ENCODE measurements at places on chromosomes 12 and 14.

GRCh38 chr14:101223561-101224162 lies 320.1 kb upstream of the RTL1 start:
- DNase-seq, result no peak

GRCh38 chr12:6226679-6227051 lies 26.5 kb downstream of the CD9 start:
- DNase-seq, result no peak

DNA sequence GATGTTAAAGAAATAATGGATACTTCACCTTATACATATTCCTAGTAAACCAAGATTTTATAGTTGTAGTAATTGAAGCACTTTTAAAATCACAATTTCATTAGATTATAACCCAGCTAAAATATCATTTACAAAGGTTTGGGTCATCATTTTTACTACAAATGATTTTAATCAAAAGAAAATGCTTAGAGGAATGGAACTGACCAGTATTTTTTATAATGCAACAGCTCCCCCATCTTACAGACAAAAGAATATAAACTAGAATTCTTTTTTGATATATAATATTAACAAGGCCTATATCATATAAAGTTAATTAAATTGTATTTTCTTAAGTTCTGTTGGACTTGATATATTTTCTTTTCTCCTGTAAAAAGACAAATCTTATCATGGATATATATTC lies 20.4 kb upstream of the LRFN5 start:
- DNase-seq, result no peak

GRCh38 chr14:89342049-89342448 lies 75.0 kb downstream of the FOXN3 start:
- no peak for DNase-seq

- no peak for DNase-seq
Measured at GRCh38 chr12:1805441-1806081, 14.8 kb upstream of the LRTM2 start.

GRCh38 chr12:110245369-110245772 lies 35.7 kb upstream of the ATP2A2 start:
- no peak for DNase-seq

DNA sequence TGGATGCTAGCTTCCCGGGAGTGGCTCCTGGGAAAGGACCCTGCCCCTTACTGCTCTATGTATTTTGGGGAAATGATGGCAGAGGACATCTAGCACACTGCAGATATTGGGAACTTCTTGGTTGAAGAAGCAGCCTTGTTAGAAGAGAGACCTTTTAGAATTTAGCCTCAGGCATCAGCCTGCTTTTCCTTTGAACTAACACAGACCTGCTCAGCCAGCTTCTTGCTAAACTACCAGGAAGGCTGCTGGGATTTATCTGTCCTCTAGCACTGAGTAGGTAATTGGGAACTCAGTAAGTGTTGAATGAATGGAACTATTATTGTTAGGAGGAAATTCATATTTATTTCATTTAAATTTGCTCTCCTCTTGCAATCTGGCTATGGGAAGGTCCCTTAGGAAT lies 77.3 kb downstream of the DRAM1 start:
- DNase-seq, result no peak

DNA sequence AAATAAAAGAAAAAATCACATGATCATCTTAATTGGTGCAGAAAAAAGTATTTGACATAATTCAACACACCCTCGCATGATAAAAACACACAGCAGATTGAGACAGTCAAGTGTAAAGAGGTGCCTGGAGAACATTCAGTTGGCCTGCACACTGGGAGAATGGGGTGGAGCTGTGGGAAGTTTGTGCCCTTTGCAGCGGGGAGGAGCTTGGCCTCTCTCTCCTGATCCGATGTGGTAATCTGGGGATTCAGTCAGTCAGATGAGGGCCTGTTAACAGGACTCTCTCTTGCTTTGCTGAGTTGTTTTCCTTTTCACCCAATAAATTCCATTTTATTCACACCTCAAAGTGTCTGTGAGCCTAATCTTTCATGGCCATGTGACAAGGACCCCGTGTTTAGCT lies 5.9 kb downstream of the SERPINA6 start:
- no peak for DNase-seq

- DNase-seq, result no peak
Measured at GRCh38 chr12:14605401-14605989, 37.8 kb upstream of the PLBD1 start.

GRCh38 chr14:33964599-33965317 lies 13.9 kb upstream of the EGLN3 start:
- DNase-seq, result no peak

GRCh38 chr12:78040111-78040510 lies 209.4 kb downstream of the NAV3 start:
- DNase-seq, result no peak

DNA sequence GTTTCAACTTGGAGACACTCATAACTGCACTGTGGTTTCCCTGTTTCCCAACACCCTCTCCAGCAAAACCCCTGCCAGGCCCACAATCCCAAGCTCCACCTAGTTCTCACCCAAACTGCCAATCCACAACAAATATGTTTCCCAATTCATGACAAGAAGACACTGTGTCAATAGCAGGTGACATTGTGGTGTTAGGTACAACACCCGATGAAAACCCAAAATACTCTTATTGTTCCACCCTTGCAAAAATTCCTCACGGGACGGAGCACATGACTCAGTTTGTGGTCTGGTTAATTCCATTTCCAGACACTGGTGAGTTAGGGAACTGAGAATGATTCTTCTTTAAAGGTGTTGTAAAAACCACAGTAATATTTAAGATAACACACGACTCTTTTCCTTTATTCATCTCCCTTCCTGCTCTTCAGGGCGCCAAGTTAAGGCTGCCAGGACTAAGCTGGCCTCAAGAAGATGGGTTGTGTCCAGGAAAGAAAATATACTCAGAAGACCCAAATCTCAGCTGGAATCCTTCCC lies 735.5 kb downstream of the MED13L start:
- no peak for DNase-seq

DNA sequence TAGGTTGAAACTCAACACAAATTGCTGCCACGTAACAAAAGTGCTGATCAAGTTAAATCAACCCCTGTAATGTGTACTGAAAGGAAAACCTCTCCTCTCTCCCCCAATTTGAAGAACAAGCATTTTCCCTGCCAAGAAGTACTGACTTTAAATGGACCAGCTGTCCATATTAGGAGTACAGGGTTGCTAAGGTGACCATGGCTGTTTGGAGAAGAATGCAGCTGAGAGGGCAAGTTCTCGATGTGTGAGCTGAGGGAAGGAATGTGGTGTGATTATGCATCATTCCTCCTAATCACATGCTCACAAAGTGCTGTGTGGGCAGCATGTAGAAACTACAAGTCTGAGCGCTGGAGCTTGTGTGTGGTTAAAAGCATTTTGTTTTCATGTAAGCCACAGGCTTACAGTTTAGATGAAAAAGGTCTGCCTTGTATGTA lies 50.9 kb upstream of the CCT2 start:
- peak; percentile 92 for DNase-seq

DNA sequence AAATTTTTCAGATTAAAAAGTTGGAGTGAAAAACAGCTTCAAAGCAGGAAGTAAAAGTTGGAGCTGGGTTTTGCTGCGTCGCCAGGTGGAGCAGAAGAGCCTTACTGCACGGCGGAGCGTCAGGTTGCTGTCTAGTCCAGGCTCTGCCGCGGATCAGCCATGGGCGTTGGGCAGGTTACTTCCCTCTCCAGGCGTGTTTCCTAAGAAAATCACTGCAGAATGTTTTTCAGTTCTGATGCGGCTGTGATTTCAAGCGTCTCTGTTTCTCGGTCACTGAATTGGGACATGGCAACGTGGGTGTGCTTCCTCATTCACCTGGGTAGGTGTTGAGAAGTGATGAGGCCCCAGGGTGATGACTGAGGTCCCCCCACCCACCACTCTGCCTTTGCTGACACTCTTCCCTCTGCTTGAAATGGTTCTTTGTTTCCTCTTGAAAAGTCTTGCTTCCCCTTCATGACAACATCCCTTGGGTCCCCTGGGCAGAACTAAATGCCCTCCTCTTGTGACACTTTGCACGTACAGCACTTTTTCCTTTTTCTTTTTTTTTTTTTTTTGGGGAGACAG lies 7.6 kb downstream of the EVL start:
- no peak for DNase-seq

DNA sequence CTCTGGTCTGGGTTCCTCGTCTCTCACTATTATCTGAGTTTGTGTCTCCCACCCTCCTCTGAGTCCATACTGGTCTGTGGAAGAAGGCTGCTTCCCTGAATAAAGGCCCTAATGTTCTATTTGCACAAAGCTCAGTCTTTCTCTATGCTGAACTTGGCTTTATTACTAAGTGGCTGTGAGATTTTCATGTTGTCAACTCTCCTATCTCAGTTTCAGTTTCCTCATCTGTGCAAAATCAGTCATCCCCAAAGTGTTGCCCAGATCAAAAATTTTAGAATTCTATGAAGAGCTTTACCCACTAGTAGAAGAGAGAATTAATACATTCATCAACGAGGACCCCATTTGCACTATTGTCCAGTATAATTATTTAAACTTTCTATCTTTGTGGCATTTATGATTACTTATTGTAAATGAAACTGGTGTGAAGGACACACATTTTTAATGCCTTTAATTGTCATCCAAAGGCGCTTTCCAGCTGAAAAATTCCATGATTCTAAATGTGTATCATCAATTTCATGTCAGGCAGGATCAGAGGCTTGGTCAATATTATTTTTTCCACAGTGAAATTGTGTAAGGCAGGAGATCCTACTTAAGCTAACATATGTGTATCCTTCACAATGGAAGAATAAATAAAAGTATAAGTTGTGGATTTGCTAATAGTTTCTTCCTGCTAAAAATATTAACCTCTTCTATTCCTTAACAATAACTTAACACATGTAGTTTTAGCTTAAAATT lies 79.1 kb upstream of the EEA1 start:
- DNase-seq, result no peak

DNA sequence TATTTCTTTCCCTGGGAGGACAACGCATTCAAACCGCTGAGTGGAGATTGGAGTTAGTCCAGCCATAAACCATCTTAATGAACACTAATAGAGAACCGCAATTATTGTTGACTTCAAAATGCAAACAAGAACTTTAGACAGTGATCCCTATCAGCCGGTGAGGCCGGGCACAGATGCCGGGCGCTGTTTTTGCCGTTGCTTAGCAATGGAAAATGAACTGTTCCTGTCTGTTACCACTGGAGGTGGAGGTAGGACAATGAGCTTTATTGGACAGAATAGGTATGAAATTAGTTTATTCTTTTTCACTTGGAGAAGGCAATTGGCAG lies 216.8 kb downstream of the TTC8 start:
- DNase-seq, result no peak

DNA sequence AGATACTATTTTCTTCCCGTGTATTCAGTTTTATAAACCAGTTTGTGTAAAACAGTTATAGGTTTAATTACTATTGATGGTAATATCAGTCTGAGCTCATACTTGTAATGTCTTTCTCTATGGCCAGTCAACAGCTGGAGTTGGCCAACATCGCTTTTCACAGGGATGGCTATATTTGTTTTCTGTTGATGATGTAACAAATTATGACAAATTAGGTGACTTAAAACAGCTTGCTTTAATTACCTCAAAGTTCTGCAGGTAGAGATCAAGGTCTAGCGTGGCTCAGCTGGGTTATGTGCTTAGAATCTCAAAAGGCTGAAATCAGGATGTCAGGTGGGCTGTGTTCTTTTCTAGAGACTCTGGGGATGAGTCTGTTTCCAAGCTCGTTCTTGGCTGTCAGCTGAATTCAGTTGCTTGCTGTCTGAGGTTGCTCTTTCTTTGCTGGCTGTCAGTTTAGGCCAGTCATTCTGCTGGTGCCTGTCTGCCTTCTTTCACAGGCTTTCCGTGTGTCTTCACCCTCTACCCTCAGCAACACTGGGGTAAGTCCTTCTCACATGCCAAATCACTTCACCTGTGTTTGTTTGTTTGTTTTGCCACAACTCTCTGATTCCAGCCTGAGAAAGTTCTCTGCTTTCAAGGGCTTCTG lies 370.2 kb upstream of the E2F7 start:
- no peak for DNase-seq

- no peak for DNase-seq
Measured at GRCh38 chr14:98018628-98019027, 1221.4 kb downstream of the VRK1 start.

All from smooth muscle cell of the brain vasculature (primary cell).